ENCODE measurements at places on chromosomes 3 and 15.

DNA sequence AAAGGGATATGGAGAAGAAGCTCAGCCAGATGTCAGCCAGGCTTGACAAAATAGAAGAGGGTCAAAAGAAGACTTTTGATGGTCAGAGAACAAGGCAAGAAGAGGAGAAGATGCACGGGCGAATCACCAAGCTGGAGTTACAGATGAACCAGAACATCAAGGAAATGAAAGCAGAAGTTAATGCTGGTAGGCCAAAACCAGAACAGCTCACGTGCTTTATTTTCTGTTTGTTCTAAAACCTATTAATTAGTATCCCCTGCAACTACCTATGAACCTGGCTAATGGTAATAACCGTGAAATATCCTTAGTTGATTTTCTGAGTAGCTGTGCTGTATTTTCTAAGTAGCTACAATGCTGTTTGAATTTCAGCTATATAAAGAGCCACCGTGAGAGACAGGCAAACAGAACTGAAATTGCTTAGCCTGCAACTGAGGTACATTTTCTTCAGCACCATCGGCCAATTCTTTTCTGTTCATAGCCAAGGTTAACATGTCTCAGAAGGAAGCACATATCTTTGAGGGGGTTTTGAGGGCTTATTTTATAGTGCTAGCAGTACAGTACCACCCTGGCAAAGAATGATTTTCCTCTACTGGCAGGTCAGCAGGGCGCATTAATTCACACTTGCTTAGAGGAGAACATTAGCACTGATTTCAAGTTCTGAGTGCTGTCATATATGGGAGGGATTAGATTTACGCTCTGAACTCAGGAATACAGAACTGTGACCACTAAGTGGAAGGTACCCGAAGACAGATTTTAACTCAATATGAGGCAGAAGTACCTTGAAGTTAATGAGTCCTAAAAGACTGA lies 78.9 kb downstream of the FAM81A start:
- no peak for DNase-seq

GRCh38 chr3:143924522-143925285 lies 46.9 kb upstream of the DIPK2A start:
- DNase-seq: no peak

GRCh38 chr3:183438735-183439134 lies 10.3 kb upstream of the MCF2L2 start:
- DNase-seq: no peak

GRCh38 chr3:148751461-148751860 lies 53.8 kb downstream of the AGTR1 start:
- DNase-seq: no peak

GRCh38 chr3:53244271-53244670 lies 11.6 kb downstream of the TKT start:
- no peak for DNase-seq
